Neural crest cell (in vitro differentiated cells): ENCODE measurements at places on chromosomes 12 and 14. TPM values are rescaled to one million over a fixed set of nuclear protein-coding genes. Genes with fewer than 3 reads are reported as not detected.
A peak's percentile ranks its signal among the peaks of the same experiment; 100 is the strongest.

DNA sequence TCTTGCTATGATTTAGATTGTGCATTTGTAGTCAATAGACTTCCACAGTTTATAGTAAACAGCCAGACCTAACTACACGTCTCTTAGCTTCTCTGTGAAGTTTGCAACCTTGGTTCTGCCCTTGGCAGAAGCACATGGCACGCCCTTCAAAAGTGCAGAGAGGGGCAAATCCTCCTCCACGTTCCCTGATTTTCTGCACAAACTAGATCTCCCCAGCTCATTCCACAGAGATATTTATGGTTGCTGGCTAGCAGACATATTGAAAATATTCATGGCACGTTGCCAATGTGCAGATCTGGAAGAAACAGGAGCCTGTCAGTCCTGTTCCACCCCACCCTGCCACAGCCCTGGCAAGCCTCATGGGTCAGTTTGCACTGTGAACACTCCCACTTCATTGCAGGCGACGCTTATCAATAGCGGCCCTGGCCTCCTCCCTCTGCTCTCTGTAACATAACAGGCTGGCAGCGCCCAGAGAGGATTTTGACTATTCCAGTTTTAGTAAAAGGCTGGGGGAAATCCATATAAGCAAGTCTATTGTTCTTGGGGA lies 6.5 kb upstream of the LGALS3 start:
- DNase-seq = no peak

- DNase-seq = no peak
These were observed 1.6 kb downstream of the ZFC3H1 start for GRCh38 chr12:71661977-71662530.

DNA sequence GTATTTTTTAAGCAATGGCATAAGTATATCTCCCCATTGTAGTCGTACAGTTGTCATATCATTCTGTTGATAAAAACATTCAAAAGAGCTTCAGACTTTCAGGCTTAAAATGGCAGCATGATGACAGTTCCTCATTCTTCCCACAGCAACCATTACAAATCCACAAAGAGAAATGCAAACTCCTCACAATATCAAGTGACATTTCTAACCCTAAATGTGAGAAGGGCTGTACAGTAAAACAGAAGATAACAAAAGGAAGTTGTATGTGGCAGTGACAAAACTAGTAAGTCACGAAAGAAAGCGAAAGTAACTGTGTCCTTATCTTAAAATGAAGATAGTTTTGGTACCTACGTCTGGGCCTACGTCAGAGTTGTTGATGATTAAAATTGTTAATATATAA lies 46.7 kb downstream of the GXYLT1 start:
- DNase-seq = no peak

GRCh38 chr12:105876396-105876927 lies 262.3 kb downstream of the NUAK1 start:
- DNase-seq = no peak

GRCh38 chr12:85155791-85156190 lies 119.6 kb downstream of the LRRIQ1 start:
- DNase-seq = no peak

- no peak for DNase-seq
These were observed 853.7 kb downstream of the GALC start for GRCh38 chr14:87139299-87139698.

GRCh38 chr14:69325646-69326265 lies 65.8 kb downstream of the GALNT16 start:
- DNase-seq = no peak

GRCh38 chr12:122374707-122375106 lies 47.8 kb downstream of the CLIP1 start:
- DNase-seq = no peak

GRCh38 chr14:53715193-53715721 lies 241.4 kb downstream of the BMP4 start:
- DNase-seq = no peak

DNA sequence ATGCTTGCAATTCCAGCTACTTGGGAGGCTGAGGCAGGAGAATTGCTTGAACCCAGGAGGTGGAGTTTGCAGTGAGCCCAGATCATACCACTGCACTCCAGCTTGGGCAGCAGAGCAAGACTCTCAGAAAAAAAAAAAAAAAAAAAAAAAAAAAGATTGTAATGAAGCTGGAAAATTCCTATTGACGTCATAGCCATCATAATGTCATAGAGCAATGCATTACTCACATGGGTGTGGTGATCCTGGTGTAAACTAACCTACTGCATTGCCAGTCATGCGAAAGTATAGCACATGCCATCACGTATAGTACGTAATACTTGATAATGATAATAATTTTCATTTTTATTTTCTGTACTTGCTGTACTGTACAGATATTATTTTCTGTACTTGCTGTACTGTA lies 42.7 kb upstream of the NID2 start:
- DNase-seq = no peak

DNA sequence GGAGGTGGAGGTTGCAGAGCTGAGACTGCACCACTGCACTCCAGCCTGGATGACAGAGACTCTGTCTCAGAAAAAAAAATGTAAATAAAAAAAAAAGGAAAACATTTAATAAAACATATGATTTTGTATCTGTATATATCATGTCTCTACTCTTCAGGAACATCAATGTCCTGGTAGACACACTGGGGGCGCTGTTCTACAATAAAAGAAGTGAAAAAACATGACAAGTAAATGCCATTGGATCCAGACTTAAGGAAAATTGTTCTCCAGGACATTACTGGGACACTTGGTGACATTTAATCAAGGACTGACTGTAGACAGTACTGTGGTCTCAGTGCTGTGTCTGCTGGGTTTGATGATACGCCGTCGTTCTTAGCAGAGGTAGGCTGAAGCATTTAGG lies 15.5 kb upstream of the KLC1 start:
- DNase-seq = no peak

DNA sequence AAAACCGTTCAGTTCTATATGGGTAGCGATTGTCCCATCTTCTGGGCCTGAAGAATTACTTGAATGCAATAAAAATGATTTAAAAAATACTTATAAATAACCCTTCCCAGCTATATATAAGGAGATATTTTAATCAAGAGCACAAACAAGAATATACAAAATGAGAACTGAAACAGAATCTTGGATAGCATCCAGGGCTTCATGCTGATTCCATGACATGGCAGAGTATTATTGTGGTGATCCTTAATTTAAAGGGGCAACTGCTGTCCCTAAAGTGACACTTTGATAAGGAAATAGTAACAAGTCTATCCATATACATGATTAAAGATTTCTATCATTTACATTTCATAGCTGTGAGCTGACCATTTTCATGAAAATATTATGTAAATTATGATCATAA lies 18.8 kb downstream of the WBP11 start:
- no peak for DNase-seq

GRCh38 chr14:105414456-105415371 lies 4.9 kb upstream of the MTA1 start:
- DNase-seq = peak; percentile 59

DNA sequence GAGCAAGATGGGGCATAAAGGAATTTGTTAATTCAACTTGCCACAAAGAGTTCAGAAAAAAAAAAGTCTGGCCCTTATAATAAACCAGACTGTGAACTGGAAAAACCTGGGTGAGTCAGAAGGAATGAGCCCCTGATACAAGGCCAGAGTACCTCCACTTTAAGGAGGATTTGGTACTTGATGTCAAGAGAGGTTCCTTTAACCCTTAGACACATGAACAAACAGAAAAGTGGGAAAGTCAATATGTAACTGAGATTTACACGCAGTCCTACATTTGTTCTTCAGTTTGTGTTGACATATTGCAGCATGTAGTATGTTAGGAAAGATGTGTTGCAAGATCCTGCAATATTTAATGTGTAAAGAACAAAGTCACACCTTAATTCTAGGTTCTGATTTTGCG lies 14.2 kb upstream of the SLC38A4 start:
- no peak for DNase-seq

DNA sequence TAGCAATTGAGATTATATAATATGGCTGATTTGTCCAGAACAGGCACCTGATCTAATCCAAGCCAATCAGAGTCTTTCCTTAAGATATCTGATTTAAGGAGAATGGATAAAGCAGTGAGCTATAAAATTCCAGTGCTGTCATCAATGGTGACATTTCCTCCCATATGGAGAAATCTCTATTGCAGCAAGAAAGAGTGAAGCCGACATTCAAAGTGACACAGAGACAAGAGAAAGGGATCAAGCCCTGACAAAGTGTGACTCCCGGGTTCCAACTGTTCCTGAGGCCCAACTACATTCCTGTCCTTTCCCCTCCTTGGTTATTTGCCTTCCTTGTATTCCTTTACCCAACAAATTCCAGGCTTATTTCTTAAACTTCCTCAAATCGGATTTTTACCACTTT lies 430.0 kb upstream of the SOX5 start:
- DNase-seq = no peak

DNA sequence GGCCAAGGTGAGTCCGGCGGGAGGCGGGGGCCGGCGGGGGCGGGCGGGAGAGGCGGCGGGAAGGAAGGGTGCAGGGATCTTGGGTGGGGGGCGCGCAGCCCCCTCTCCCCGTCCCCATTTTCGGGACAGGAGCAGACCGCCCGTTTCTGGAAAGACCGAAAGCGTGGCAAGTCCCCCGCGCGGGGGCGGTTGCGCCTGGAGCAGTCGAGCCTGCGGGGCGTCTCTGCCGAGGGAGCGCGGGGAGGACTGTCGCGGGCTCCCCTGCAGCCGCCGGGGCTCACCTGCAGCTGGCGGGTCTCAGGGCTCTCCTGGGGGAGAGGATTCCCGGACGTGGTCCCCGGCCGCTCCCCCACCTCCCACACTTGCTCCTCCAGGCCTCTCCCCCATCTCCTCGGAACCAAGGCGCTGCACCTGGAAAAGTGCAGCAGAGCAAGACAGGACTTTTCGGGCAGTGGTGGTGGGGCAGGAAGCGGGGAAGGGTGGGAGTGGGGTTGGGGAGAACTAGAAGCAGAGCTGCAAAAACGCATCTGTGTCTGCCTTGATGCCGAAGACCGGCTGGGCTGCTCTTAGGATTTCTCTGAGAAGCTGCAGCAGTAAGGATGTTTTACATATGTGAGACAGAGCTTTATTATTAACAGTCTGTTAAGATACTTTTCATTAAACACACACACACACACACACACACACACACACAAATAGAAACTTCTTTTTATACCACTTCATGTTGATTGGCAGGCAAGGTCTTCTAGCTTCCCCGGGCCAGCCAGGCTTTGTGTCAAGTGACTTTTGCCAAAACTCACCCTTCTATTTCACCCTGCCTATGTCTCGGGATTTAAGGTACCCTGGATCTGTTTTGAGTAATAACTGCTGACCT lies 677 bp downstream of the C12orf75 start:
- DNase-seq = peak; percentile 28

DNA sequence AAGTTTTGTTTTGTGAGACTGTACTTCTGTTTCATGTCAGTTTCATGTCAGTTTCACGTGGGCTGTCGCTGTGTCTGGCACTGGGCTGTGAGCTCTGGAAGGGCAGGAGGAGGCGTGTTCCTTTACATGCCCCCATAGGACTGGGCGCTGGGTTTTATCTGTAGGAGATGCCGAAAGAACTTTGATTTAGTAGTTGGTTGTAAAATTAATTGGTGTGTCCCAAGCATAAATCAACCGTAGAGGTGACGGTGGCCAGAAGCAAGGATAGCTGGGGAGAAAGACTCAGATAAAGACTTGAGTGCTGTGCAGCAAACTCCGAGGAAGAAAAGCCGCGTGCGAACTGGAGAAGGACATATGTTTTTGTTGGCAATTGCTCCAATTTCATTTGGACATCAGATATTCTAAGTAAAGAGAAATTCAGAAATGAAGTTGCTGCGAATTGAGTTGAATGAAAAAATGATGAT lies 182.5 kb downstream of the VRK1 start:
- no peak for DNase-seq

- DNase-seq = no peak
These were observed 169.3 kb downstream of the KTN1 start for GRCh38 chr14:55749201-55749812.

DNA sequence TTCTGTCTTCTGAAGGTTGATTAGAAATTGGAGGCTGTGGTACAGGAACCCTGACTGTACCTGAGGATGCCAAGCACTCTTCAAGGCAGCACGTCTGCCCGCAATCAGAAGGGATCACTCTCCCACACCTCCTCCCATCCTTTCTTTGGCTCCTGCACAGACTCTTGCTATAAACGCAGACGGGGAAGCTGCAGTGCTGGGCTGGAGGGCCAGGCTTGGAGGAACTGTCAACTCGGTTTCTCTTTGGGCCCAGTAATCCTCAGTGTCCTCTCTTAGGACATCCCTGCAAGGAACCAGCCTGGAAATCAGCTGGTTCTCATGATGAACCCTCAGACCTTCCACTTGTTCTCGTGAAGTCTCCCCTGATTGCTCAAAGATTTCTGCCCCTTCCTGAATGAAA lies 201.4 kb downstream of the ADGRD1 start:
- no peak for DNase-seq

DNA sequence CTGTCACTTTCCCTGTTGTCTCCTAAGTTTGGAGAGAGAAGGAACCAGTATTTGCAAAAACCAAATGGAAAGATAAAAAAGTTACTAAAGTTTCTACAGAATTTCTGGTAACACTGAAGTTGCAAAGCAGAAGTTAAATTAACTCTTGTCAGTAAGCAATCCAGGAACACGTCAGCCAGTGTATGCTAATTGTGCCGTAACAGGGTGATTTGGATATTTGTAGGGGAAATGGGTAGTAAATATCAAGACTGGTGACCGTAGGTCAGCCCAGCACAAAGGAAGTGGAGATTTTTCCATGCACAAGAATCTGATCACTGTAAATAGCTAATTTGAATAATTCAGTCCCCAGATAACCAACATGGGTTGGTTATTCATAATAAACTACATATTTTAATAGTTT lies 2.3 kb downstream of the CDKN1B start:
- no peak for DNase-seq

DNA sequence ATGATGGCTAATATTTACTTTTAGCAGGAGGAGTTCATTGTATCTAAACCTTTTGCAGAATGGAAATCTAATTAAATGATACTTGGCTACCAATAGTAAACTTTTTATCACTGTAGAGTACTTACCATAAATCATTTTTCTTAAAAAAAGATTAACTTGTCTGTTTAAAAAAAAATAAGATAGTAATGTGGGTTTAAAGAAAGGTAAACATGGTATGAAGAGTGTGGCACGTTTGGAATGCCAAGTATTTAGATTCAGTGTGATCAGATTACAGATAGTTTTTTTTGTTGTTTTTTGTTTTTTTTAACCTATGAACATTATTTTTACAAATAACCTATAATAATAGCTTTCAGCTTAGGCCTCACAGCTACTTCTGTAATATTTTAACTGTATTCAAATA lies 25.8 kb downstream of the KTN1 start:
- DNase-seq = no peak

- DNase-seq = no peak
These were observed 5.5 kb upstream of the HCFC2 start for GRCh38 chr12:104058802-104059201.

Gene SLC8B1
- total RNA-seq = 7.1 and 7.3 TPM in 2 replicates

Gene C3AR1
- not detected in 2 replicates for total RNA-seq

Gene PRIM1
- total RNA-seq = 45.7 and 47.3 TPM in 2 replicates

Gene RD3L
- not detected in 2 replicates for total RNA-seq

Gene RPL10L
- not detected in 2 replicates for total RNA-seq

Gene KRT6C
- total RNA-seq = not detected in 2 replicates

Gene GALNT8
- 7.6 and 7.9 TPM in 2 replicates for total RNA-seq

Gene MANSC4
- not detected in 2 replicates for total RNA-seq

Gene PROX2
- not detected in 2 replicates for total RNA-seq

Gene PLEKHD1
- total RNA-seq = 0.14 TPM in 1 of 2 replicates, not detected in the other

Gene DPY19L2
- total RNA-seq = 23.2 and 25.2 TPM in 2 replicates

Gene HOXC12
- not detected in 2 replicates for total RNA-seq
